ENCODE measurements at places on chromosomes 4 and X. TPM values are rescaled to one million over a fixed set of nuclear protein-coding genes. Genes with fewer than 3 reads are reported as not detected.

The SPANXA2 gene
- not detected for total RNA-seq

The GPM6B gene
- total RNA-seq = not detected

The MAPK10 gene
- 0.85 TPM for total RNA-seq

The MAP7D3 gene
- total RNA-seq = 23.3 TPM

The ZNF518B gene
- total RNA-seq = 20.8 TPM

The KIF4A gene
- total RNA-seq = 62.6 TPM

The FAT1 gene
- 288 TPM for total RNA-seq

The LIMCH1 gene
- 3.3 TPM for total RNA-seq

The BRCC3 gene
- 37.4 TPM for total RNA-seq

The EDA2R gene
- total RNA-seq = 0.05 TPM

The NUDT10 gene
- total RNA-seq = not detected

The COL25A1 gene
- not detected for total RNA-seq

DNA sequence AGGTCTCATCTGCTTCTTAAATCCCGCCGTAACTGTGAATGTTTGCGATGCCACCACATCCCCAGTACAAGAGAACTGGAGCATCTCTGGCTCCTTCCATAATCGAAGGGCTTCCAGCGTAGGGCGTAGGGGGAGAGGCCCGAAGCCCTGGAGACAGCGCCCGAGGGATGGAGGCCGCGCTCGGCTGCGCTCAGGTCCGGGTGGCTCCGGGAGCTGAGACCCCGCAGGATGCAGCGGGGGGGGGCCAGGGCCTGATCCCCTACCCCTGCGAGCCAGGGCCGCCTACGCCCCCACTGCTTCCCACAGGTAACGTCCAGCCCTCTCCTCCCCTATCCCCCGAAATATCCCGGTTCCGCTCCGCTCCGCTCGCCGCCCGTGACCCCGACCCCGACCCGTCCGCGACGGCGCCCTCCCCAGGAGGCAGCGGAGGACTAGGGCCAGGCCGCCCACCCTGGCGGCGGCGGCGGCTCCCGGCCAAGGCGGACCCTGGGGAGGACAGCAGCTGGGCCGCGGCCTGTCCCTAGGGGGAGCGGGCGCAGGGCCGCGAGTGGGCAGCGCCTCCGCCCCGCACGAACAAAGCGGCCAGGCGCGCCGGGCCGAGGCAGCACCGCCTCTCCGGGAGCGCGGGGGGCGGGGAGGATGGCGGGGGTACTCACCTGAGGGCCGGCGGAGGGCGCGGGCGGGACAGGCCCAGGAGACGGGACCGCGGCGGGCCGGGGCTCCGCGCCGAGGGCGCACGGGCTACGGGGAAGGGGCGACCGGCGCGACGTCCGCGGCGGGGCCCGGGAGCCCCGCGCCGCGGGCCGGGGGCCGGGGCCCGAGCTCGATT is 723 bp downstream of the WDFY3 start:
- DNase-seq = no peak

- DNase-seq = no peak
Measured at GRCh38 chrX:151711787-151712186, 4.0 kb upstream of the FATE1 start.

DNA sequence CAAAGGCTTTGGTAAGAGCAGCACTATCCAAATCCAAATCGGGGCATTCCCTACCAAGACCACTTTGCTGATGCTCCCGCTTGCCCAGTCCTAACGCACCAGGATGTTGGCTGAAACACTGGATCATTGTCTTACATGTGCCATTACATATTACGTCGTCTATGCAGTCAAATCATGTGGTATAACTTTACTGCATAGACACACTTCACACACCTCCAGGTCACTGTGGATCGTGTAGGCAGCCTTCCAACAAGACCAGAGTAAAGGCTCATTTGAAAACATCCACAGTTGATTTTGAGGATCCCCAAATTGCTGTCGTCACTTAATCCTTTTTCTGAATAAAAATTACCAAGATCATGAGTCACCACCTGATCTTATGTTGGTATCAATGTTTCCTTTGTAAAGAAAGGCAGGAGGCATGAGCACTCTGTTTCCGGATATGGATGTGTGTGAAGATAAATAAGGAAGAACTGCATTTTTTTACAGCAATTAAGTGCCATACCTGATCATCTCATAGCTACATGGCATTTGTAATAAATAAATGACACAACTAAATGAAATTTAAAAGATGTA is 18.5 kb downstream of the TENM3 start:
- DNase-seq = no peak

DNA sequence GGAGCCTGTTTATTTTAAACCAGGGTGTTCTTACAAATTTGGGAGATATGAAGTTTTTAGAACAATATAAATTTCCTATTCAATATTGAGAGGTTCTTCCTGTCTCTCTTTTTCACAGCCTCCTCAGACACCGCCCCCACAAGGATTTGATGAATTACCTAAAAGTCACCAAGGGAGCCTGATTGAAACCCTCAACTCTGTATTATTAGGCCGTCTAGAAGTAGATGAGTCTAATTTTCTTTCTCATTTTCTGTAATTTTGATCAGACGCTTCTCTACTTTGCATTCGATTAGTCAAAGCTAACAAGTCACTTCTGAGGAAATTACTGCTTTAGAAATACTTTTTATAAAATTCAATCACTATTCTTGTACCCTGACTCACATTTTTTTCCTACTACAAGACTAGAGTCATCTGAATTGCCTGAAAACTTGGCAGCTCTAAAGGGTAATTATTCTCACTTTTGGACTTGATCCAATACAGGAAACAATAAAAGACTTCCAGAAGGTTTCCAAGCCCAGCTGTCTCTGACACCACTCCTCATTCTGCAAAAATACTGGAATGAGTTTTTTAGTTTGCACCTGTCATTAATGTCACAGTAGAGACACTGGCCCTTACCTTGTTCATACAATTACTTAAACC is 111.2 kb downstream of the ELOVL6 start:
- DNase-seq = no peak

DNA sequence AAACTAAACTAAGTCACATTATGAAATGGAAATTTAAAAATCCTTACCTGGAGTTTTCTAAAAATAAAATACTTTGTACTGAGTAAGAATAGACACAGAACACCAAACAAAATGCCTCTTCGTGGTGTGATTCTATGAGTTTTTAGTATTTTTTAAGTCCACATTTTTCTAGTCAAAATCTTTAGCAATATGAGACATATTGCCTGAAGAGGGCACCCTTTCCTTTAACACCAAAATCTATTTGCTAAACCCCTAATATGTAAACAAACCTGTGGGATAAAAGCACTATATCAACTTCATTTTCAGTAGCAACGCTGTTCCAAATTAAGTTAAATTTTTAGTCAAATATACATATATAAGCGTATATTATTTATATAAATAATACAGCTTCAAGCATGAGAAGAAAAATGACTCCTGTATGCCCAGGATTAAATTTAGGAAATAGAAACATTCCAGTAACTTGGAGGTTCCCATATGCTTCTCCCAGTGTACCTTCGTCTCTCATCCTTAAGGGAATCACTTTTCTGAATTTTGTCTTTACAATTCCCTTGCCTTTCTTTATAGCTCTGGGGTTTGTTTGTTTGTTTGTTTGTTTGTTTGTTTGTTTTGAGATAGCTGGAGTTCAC is 23.0 kb upstream of the PGM2 start:
- no peak for DNase-seq

DNA sequence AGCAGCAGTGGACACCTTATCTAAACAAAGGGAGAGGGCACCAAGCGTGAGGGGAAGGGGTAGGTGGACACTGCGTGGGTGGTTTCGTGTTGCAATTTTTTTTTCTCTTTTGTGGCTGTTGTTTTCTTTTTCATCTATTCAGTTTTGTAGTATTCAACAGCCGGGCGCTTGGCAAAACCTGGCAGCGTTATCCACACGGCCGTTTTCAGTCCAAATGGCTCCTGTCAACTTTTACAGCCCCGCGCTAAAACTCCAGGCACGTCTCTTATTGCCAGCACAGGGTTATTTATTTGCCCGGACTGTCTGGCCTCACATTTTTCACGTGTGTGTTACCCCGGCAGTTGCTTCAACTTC is 192.2 kb downstream of the BCOR start:
- no peak for DNase-seq

- DNase-seq = no peak
Measured at GRCh38 chrX:19887911-19888879, 795 bp upstream of the SH3KBP1 start.

DNA sequence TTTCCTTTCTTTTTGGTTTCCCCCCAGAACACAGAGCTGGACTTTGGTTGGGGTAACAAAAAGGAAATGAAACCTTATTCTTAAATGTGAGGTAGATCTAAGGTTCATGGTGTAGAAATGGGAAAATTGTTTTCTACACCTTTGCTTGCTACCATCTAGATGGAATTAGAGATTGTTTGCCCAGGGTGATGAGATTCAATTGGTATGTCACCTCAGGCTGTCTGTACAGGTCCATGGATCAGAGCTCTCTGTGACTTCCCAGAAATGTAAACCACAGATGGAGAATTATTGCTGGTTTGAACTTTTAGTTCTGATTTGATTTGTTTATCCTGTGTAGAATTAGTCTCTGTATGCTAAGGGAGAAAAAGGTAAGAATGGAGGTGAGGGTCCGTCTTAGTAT is 146.7 kb downstream of the PCDH7 start:
- no peak for DNase-seq

DNA sequence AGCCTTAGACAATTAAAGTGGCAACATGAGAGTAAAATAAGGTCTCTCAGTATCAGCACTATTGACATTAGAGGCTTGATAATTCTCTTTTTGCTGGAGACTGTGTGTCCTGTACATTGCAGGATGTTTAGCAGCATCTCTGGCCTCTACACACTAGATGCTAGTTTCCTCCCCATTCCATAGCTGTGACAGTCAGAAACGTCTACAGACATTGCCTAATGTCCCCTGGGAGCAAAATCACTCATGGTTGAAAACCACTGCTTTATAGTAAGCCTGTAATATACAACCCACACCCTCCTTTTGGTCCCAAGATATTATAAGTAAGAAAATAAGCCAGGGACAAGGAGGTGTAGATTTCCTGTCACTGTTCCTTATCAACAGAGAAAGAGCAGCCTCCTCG is 166.0 kb downstream of the FRMPD4 start:
- no peak for DNase-seq

GRCh38 chr4:19596342-19596741 is 655.4 kb upstream of the SLIT2 start:
- no peak for DNase-seq

All from Panc1 (cell line).